Stimulated activated CD8-positive, alpha-beta memory T cell treated with anti-CD3 and anti-CD28 coated beads, Interleukin-2, amount 100 ng/mL, for 1 hour (primary cell): ENCODE measurements at places on chromosomes 6 and 20.

- DNase-seq = no peak
Observed at GRCh38 chr20:20992686-20993360, 113.3 kb downstream of the LINC00237 start.

GRCh38 chr6:76592566-76592965 lies 520.1 kb upstream of the IMPG1 start:
- no peak for DNase-seq

DNA sequence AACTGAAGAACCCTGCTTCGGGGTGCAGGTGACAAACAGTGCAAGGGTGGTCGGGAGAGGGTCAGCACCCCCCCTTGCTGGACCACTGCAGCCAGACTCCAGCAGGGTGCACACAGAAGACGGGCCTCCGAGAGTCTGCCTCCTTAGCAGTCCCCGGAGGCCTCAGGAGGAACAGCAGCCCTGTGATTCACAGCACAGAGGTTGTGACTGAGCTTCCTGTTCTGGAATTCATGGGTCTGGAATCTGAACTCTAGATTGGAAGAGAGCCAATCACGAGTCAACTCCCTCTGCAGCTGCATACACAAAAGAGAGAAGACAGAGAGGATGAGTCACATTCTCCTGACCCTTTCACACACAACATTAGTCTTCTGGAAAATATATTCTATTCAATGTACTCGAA lies 249.0 kb upstream of the OPRM1 start:
- DNase-seq = no peak

DNA sequence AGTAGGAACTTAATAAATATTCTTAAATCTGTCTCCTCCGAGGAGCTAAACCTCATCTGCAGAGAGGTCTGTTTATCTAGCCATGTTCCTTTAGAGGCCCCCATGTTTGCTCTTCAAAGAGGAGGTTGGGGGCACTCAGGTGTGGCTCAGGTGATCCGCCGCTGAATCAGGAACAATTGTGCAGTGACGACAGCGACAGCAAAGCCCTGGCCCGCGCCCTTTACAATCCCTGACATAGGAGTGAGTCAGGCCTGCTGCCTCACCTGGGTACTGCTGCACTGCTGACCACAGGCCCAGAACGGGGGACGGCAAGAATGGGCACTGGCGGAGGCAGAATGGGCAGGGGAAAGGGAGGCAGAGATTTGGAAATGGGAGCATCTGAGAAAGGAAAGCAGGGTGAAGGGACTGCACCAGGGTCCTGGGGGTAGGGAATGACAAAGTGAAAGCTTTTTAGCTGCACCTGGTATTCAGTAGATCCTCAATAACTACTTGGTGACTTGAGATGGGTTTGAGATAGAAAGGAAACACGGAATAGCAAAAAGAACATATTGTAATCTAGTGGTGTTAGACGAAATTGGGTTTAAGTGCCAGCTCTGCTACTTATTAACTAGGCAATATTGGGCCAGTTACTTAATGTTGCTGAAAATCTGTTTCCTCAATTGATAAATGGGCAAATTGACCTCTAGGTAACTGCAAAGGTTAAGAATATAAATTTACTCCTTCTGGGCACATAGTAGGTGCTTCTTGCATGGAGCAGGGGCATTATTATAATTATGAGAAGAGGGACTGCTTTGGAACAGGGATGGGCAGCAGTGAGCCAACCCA lies 5.4 kb upstream of the IER3 start:
- no peak for DNase-seq

DNA sequence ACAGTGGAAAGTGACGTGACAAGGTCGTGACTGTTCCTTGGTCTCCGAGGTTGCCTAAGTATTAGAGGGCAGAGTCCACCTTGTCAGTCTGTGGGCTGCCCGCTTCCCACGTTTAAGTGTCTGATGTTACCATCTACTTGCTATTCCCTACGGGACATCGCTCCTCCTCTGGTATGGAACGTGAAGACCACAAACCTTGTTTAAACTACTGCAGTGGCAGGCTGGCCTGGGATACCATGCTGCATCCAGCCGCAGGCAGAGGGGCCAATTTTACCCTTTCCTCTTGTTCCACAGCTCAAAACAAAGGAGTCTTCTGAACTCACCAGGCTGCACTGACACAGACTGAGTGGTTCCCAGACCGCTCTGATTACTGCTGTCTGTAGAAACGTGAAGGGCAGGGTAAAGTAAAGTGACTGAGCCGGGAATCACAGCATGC lies 275.9 kb downstream of the FOXC1 start:
- DNase-seq = no peak

GRCh38 chr6:113353392-113353791 lies 503.8 kb upstream of the MARCKS start:
- no peak for DNase-seq

DNA sequence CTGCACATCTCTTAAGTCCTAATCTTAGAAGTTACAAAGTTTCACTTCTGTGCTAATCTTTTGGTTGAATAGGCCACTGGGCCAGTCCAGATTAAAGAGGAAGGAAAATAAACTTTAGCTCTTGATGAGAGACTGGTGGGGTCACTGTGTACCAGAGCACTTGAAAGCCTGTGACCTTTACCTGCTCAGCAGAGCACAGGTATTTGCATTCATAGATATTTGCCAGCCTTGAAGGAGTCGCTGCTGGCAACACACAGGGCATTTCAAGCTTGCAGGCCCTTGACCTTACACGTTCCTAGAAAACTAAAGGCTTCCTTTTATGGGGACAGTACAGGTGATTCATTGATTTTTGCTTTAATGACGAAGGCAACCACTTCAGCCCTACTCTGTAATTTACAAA lies 108.4 kb upstream of the SLC22A23 start:
- DNase-seq = no peak

DNA sequence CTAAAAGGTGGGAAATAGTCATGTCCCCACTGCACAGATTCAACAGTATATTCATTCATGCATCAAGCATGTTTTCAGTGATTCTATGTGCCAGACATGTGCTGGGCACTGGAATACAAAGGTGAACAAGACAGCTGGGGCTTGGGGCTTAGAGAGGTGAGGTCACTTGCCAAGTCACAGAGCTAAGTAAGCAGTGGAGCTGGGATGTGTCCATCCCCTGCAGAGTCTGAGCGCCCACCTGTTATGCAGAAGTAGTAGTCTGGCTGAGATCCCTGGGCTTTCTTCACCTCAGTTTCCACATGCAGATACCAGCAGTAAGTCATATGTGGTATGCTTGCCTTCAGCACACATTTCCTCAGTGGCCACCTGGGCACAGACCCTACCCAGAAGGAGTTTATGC lies 263.8 kb downstream of the DHX35 start:
- no peak for DNase-seq

- DNase-seq = no peak
Observed at GRCh38 chr6:151018046-151018445, 152.5 kb downstream of the MTHFD1L start.

- DNase-seq = no peak
Observed at GRCh38 chr6:3175715-3176402, 18.5 kb upstream of the TUBB2A start.

DNA sequence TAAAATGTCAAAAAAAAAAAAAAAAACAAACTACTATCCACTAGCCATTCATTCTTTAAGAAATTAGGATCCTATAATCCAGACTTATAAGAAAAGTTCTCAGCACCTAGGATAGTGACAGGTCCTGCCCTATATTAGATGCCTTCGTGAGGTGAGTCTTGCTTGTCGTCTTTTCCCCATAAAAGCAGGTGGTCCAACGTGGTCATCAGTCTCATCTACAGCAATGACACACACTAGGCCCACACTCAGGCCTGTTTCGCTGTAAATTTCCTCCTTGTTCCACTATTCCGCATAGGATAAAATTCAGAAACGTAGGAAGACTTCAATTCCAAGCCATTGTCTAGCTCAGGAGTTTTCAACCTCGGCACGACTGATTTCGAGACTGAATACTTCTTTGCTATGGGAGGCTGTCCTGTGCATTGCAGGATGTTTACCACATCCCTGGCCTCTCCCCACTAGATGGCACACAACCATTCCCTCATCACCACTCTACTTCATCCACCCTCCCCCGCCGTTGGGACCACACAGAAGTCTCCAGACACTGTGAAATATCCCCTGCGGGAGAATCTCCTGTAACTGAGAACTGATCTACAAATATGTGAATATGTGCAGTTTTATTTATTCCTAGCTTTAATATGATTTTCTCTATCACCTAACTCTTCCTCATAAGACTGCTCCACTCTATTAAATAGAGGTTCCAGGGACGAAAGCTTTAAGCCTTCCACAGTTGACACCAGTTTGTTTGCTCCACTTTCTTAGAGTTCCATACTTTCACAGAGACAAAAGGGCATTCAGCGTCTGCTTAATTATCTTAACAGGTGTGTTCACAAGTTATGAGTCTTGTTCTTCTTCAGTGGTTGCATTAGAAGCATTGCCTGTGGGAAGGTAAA lies 346.3 kb downstream of the BMP2 start:
- DNase-seq = no peak

GRCh38 chr20:46959081-46959692 lies 64.5 kb downstream of the EYA2 start:
- no peak for DNase-seq

DNA sequence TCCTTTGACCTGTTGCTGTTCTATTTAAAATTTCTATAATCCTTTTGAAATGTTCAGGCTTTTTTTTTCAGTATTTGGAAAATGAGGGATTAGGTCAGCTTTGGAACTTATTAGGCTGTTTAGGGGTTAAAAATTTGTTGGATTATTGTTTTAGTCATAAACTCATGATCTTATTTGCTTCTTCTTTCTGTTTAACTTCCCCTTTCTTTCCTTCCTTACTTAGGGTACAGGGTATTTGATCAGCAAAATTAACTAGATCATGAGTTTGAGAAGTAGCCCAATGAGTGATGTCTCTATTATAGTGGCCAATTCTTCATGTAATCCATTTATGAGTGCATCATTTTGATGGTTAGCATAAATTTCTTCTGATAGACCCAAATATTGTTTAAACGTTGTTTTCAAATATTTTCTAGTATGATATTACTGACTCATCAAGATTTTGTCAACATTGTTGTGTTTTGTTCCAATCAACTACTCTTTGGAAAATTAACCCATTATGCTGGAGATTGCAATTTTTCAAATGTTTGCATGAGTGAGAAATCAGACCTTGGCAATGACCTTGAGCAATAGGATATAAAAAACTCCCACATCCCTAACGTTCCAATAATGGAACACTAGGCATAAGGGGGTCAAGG lies 94.4 kb downstream of the OTOR start:
- no peak for DNase-seq

DNA sequence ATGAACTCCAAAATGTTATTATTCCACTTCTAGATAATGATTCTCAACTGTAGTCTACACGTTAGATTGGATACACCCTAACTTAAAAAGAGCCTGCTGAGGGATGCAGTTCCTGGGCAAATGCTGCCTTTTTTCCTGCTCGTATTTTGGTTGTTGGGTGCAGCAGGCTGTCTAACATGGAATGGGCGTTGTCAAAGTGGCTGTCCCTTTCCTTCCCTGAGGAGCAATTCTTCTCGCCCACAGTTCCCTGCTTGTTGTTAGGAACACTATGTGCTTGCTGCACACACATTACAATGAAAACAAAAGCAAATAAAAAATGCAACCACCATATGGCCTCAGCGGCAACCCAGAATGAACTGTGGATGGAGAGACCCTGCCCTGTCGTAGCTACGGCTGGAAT lies 1.7 kb upstream of the ADGRF5 start:
- DNase-seq = no peak

DNA sequence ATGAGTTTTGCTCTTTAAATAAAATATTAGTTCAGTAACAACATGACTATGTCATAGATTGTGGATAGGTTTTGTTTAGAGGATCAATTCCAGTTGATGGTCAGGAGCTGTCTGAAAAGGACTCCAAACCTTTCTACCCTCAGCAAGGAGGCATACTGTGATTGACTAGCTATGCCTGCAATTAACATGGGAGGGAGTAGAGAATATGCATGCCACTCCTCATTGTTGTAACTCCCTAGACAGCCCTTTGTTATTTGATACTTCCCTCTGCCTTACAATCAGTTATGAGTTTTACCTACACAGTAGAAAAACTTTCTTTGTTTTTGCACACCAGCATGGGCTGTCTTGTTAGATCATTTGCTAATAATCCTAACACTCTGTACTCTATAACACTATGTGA lies 1418.5 kb downstream of the KHDRBS2 start:
- no peak for DNase-seq

- DNase-seq = no peak
Observed at GRCh38 chr6:158043586-158044524, 62.2 kb downstream of the SYNJ2 start.

DNA sequence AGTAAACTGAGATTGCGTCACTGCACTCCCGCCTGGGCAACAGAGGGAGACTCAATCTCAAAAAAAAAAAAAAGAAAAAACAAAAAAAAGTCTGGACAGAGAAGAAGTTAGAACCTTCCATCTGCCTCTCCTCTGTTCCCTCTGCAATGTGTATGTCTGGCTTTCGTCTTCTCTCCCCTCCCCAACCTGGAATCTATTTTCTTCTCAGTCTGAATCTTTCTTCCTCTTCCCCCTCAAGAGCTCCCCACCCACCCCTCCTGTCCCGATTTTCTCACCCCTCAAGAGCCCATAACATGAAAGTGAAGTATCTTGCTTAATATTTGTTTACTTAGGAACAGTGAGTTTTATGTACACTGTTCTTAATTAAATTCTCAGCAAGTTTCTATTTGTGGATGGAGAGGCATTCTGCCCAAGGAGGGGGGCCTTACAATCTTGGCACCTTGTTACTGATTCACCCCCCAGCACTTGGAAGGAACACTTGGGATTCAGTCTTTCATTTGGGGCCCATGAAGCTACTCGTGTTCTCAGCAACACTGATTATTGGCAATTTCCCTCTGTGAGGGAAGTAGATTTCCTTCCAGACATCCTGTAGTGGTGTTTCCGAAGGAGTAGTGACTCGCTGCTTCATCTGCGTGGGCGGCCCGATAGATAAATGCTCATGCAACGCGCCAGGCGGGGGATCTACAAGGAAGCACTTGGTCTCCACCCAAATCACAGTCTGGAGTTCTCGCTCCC lies 69.3 kb upstream of the SRSF6 start:
- no peak for DNase-seq

DNA sequence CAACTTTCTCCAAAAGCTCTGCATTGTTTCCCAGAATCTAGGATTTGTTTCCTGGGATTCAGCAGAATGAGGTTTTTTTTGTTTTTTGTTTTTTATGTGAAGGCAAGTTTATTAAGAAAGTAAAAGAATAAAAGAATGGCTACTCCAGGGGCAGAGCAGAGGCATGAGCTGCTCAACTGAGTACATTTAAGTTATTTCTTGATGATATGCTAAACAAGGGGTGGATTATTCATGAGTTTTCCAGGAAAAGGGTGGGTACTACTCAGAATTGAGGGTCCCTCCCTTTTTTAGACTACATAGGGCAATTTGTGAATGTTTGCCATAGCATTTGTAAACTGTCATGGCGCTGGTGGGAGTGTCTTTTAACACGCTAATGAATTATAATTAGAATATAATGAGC lies 292.5 kb upstream of the SGK1 start:
- DNase-seq = no peak

DNA sequence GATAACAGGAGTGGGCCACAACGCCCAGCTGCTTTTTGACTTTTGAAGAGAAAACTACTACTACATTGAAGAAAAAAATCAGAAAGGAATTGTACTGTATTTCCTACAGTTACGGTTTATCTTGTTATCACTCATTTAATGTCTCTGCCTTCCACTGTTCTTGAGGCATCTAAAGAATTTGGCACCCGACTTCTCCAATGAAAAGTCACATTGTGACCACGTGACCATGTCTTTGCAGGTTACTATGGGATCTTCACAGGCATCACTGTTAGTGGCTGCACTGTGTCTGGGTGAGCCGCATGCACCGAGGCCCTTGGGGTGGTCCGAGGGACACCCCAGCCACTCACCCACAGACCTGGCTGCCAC lies 26.8 kb downstream of the RRBP1 start:
- no peak for DNase-seq
